ENCODE measurements at places on chromosomes 16 and 17.

- DNase-seq: no peak
These were observed 157.1 kb downstream of the CMIP start for GRCh38 chr16:81601601-81602255.

DNA sequence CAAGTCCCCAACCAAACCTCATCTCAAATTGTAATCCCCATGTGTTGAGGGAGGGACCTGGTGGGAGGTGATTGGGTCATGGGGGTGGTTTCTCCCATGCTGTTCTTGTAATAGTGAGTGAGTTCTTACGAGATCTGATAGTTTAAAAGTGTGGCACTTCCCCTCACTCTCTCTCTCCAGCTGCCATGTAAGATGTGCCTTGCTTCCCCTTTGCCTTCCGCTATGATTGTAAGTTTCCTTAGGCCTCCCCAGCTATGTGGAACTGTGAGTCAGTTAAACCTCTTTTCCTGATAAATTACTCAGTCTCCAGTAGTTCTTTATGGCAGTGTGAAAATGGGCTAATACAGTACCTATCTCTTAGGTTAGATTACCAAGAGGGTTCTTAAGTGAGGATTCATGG is 5.8 kb downstream of the PMFBP1 start:
- DNase-seq: no peak

- DNase-seq: no peak
These were observed 51.9 kb downstream of the NOS2 start for GRCh38 chr17:27748360-27748825.

- DNase-seq: no peak
These were observed 14.6 kb downstream of the USP22 start for GRCh38 chr17:21028192-21028591.

- DNase-seq: no peak
These were observed 544.5 kb upstream of the CDH11 start for GRCh38 chr16:65666132-65666941.

- no peak for DNase-seq
These were observed 727 bp upstream of the MBTPS1 start for GRCh38 chr16:84117494-84117843.

GRCh38 chr16:31179219-31179746 is 656 bp upstream of the FUS start:
- no peak for DNase-seq

DNA sequence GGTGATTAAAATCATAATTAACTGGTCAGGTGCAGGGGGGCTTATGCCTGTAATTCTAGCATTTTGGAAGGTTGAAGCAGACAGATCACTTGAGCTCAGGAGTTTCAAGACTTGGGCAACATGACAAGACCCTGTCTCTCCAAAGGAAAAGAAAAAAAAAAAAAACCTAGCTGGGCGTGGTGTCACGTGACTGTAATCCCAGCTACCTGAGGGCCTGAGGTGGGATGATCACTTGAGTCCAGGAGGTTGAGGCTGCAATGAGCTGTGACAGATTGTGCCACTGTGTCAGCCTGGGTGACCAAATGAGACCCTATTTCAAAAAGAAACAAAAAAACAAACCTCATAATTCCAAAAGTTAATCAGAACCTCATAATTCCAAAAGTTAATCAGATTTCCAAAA is 505.5 kb downstream of the CDH8 start:
- no peak for DNase-seq

DNA sequence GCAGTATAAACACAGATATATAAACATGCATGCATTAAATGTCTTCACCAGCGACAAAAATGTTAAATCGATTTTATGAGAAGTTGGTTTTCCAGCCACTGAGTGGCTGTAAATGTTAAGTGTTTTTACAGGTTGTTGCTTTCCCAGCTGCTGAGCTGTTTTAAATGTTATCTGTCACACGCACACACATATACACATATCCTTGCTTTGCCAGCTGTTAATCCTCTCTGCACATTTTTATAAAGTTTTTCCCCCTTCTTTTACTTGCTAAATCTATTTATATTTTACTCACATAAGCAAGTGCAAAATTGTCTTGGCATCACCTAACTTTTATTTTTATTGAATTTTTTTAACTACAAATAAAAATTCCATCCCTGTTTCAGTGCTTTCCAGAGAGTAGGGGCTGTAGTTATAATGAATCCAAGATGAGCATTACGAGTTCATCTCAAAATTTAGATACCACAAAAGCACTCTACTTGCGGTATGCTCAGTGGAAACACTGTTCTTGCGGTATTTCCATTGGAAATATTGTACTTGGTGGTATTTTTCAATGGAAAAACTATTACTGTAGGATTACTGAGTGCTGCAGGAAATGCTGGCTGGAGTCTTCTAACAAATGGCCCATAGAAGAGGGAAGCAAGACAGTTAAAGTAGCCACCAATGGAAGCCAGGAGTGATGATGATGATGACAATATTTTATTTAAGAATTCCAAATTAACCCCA is 124.9 kb upstream of the KCNJ16 start:
- DNase-seq: no peak

DNA sequence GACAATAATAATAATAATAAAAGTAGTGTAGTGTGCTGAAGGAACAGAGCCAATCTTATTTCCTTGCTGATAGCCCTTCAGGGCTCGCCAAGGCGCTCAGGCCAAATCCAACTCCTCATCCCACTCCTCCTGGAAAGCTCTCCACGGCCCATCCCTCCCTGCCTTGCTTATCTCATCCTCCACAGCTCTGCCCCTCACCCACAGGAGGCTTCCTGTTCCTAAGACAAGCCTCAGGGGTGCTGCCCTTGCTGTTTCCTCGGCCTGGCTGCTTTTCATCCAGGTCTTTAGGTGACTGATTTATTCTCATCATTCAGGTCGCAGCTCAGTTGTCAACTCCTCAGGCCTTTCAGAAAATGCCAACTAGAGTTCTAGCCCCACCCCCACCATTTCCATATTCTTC is 11.2 kb downstream of the GTF3C1 start:
- no peak for DNase-seq

- DNase-seq: no peak
These were observed 1.9 kb downstream of the MED11 start for GRCh38 chr17:4733073-4733531.

GRCh38 chr16:46662123-46662522 is 26.9 kb downstream of the VPS35 start:
- DNase-seq: no peak

DNA sequence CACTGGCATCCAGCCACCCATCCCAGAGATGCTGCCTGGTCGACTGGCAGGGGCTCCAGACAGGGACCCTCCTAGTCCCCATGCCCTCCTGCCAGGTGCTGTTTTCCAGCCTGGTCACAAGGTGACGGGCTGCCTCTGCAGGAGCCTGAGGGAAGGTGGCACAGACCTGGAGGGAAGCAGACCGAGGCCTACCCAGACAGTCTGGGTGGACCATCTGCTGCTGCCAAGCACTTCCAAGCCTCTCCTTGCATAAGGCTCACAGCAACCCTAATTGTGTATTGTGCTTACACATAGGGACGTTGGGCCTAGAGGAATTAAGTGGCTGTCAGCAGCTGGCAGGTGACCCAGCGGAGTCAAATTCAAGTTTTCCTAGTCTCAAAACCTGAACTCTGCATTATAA is 90.1 kb upstream of the KCNJ18 start:
- no peak for DNase-seq

DNA sequence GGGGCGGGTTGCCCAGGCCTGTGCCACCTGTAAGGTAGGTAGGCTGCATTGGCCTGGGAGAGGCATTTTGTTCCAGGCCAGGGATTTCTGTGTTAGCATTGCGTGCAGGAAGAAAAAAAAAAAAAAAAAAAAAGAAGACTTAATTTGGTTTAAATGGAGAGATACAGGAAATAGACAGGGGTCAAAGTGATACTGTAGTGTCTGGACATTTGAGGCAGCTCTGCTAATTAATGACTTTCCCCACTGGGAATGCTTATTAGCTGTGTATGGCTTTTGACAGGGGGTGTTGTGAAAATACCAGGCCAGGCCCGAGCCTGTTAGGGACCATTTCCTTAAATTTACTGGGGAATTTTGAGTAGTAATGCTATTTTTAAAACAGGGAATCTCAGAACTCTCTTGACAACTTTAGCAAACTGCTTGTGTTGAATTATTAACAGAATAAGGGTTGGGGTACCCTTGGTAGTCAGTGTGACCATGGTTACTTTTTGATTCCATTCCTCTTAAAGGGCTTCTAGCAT is 1.0 kb downstream of the MAP2K4 start:
- DNase-seq: no peak

GRCh38 chr16:4517812-4518680 is 20.5 kb downstream of the CDIP1 start:
- DNase-seq: no peak

- no peak for DNase-seq
These were observed 7.7 kb upstream of the KRT14 start for GRCh38 chr17:41594363-41594915.

GRCh38 chr17:48179071-48179945 is 71.7 kb downstream of the SNX11 start:
- DNase-seq: no peak

DNA sequence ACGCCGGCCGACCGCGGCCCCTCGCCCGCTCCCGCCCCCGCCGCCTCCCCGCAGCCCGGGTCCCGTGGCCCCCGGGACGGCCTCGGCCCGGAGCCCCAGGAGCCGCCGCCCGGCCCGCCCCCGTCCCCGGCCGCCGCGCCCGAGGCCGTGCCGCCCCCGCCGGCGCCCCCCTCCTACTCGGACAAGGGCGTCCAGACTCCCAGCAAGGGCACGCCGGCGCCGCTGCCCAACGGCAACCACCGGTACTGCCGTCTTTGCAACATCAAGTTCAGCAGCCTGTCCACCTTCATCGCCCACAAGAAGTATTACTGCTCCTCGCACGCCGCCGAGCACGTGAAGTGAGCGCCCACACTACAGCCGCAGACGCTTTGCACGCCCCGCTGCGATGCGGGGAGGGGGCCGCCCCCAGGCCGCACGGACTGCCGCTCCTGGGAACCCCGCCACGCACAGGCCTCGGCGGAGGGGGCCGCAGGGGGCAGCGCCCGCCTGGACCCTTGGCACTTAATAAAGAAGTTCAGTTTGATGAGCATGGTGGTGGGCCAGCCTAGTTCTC is 35.5 kb upstream of the ZC3H18 start:
- no peak for DNase-seq

- DNase-seq: no peak
These were observed 18.6 kb downstream of the ALOX12B start for GRCh38 chr17:8068736-8069586.

- DNase-seq: no peak
These were observed 3.4 kb downstream of the CMTM4 start for GRCh38 chr16:66693149-66693548.

DNA sequence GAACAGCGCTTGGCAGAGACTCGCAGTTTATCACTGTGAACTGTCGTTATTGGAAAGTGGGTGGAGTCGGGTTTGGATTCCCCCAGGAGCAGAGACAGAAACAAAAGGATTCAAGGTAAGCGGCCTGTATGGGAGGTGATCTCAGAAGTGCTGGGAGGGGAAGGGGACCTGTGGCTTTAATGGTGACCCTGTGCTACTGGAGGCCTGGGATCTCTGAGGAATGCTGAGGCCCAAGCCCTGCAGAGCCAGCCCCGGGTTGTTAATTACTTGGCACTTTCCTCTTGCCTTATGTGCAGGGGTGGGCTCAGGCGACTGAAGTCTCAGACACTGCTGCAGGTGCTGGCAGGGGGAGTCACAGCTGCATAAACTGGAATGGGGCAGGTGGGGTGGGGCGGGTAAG is 27.4 kb downstream of the IRF8 start:
- no peak for DNase-seq

DNA sequence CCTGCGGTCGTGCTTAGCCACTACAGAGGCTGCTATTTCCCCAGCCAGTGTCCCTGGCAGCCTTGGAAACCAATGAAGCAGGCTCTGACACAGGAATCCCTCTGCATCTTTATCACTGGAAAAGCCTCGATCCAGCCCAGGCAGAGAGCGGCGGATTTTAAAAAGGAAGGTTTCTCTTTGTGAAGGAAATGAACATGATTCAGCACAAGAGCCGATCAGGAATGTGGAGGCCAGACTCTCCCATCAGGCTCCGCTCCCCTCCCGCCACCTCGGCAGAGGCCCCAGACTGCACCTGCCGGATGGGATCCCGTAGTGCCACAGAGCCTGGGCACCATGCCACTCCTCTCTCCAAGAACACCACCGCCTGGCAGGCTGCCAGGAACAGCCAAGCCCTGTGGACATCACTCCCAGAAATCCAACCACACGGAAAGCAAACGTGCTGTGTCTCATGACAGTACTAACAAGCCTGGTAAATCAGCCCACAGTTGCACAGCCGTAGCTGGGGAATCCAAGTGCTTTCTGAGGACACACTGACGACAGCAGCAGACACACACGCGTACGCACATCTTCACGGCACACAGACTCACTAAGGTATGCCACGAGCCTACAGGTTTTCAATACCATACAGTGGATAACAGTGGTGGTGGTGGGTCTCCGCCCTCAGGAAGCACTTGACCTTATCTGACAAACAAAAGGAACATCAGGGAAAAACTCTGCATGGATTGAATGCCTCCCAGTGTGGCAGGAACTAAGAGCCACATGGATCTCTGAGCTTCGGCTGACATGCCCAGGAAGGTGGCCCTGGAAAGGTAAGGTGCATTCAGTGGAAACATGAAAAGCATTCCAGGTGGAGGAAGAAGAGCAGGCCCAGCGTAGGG is 5.4 kb downstream of the LRRC75A start:
- no peak for DNase-seq

GRCh38 chr17:56808503-56808902 is 25.2 kb downstream of the C17orf67 start:
- no peak for DNase-seq

- DNase-seq: no peak
These were observed 5.0 kb downstream of the CX3CL1 start for GRCh38 chr16:57377080-57377841.

GRCh38 chr17:32944248-32945020 is 16.5 kb downstream of the TMEM98 start:
- no peak for DNase-seq

DNA sequence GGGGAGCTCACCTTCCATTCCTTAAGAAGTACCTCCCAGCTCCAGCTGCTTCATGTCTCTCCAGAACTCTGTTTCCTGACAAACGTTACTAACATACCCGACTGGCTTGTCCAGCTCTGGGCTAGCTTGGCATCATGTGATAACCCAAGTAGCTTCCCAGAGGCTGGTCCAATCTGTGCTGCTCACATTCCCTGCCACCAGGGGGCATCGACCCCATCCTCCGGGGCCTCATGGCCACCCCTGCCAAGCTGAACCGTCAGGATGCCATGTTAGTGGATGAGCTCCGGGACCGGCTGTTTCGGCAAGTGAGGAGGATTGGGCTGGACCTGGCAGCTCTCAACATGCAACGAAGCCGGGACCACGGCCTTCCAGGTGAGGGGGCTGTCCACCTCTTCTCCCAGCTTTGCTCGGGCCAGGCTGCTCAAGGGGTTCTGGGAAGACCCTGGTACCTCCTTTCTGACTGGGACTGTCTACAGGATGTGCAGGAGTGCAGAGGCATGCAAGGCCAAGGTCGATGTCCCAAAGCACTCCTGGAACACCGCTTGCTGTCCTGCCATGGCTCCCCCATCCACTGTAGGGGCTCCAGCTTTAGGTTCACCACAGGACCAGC is 7.6 kb downstream of the EPX start:
- peak; percentile 14 for DNase-seq

All from stimulated activated CD8-positive, alpha-beta memory T cell treated with anti-CD3 and anti-CD28 coated beads, Interleukin-4, amount 100 ng/mL, for 1 hour (primary cell).